Dorsolateral prefrontal cortex (tissue), 122 donors: ENCODE measurements at places on chromosomes 7 and 10.

DNA sequence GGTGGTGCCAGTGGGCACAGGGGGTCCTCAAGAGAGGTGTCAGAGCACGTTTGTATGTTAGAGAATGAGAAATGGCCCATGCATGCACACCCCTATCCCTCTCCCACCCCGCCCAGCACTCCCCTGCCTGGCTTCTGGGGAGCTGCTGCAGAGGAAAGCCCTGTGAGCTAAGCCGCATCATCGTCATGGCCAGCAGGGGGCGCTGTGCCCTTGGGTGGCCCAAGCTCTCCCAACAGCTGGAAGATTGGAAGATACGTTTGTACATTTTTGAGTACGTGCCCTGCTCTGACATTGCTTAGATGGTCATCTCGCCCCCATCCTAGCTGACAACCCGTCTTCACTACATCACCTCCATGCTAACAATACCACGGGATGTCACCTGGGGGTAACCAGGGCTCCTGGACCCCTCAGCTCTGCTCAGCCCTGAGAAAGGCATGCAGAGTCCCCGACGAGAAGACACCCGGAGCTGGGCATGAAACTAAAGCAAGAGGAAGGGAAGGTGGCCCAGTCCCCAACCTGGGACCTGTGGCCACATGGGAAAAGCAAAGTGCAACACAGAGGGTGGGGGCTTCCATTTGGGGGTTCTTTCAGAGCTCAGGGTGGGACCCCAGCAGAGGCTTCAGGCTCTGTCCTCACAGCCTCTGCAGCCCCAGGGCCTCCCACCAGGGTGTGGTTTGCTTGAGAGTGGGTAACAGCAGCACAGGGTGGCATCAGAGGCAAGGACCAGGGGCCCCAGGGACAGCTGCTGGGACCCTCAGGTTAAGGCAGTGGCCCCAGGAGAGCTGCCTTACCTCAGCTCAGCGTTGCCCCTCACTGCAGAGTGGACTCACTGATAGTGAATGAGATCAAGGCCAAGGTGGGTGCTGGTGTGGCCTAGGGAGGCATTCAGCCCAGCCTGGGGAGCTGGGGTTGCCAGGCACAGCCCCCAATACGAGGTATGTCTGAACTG is 136.6 kb downstream of the PTPN20 start:
- DNase-seq: peak; percentile 75

DNA sequence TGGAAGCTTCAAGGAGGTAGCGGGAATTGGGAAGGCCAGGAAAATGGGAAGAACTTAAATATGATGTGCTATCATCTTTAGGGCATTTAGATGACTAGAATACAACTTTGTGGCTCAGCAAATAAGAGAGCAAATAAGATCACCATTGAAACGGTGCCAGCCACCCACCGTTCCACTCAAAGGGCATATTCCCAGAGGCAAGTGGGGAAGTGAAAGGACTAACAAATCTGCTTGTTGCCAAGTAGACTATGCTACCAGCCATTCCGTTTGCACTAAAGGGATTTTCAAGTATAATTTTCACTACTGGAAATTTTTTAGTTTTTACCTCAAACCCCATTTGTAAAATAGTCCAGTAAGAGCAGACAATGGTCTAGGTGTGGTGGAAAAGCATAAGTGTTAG is 4.0 kb upstream of the PPP1R3C start:
- DNase-seq: no peak

- no peak for DNase-seq
These were observed 30.1 kb upstream of the TNPO3 start for GRCh38 chr7:129084801-129085551.

DNA sequence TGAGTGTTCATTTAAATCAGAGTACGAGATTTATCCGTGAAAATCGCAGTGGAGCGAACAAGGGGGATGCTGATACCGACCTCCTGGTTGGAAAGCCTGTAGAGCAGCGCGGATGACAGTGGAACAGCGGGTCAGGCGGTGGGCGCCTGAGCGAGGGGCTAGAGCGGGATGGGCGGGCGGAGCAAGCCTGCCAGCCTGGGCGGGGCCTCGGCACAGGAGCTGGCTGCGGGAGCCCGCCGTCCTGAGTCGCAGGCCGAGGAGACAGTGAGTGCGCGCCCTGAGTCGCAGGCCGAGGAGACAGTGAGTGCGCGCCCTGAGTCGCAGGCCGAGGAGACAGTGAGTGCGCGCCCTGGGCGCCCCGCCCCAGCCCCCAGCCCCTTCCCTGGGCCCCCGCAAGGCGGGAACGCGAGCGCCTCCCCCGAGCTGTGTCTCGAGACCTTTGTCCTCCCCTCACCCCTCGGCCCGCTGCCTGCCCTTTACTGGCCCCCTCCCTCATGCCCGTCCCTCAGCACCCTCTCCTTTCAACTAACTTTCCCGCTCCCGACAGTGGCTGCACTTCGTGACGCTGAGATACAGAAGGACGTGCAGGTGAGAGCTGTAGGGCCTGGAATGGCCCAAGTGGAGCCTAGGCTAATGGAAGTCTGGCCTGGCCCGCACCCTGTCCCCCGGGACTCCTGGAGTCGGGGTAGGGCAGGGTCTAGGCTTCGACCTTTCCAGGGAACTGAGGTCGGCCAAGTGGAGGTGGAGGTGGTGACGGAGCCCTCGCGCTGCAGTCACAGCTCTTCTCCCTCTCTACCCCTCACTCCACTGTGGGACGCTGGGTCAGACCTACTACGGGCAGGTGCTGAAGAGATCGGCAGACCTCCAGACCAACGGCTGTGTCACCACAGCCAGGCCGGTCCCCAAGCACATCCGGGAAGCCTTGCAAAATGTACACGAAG is at the start of gene AS3MT:
Gene AS3MT, plus strand, starts transcription at position 213 of the 941 bp plus-strand sequence. Its CDS starts 123 bp downstream, at position 336.
- peak; percentile 59 for DNase-seq

DNA sequence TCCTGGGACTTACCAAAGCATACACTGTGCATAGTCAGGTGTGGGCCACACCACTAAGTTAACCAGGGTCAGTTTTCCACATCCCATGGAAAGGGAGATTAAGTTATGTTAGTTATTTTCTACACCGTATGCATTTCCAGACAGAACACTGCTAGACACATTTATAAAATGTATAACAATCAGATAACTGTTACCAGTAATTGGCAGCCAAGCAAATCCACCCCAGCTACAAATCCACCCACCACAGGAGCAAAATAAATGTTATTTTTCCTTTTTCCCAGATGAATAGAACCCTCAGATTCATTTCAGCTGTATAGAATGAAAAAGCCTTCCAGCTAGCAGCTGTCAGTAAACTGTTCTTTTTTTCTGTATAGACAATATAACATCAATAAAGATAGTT is 256.9 kb upstream of the FZD1 start:
- DNase-seq: no peak

DNA sequence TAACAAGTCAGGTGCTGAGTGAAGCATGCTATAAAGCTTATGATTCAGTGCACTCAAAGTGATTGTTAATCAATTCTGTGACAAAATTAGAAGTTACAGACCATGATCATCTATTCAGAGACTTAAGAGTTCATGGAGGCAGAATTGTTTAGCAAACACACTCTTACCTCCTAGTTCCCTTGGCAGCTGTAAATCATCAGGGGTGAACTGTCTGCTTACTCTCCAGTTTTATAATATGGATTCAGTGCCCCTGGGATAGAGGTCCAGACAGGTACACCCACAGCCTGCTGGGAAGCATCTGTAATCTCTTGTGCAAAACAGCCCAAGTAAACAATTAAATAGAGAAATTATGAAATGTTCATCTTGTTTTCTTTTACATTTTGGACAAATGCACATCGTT is 835.0 kb upstream of the COBL start:
- DNase-seq: no peak

- no peak for DNase-seq
These were observed 72.9 kb upstream of the ARMC3 start for GRCh38 chr10:22854935-22855421.

GRCh38 chr10:111207500-111207899 is 130.7 kb downstream of the ADRA2A start:
- DNase-seq: no peak

DNA sequence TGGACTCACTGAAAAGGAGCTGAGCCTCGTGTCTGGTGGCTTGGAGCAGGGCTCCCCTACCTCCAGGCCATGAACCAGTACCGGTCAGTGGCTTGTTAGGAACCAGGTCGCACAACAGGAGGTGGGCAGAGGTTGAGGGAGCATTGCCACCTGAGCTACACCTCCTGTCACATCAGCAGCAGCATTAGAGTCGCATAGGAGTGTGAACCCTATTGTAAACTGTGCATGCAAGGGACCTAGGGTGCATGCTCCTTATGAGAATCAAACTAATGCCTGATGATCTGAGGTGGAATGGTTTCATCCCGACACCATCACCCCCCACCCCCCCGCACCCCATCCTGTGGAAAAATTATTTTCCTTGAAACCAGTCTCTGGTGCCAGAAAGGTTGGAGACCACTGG is 50.4 kb downstream of the TSPAN15 start:
- DNase-seq: no peak

DNA sequence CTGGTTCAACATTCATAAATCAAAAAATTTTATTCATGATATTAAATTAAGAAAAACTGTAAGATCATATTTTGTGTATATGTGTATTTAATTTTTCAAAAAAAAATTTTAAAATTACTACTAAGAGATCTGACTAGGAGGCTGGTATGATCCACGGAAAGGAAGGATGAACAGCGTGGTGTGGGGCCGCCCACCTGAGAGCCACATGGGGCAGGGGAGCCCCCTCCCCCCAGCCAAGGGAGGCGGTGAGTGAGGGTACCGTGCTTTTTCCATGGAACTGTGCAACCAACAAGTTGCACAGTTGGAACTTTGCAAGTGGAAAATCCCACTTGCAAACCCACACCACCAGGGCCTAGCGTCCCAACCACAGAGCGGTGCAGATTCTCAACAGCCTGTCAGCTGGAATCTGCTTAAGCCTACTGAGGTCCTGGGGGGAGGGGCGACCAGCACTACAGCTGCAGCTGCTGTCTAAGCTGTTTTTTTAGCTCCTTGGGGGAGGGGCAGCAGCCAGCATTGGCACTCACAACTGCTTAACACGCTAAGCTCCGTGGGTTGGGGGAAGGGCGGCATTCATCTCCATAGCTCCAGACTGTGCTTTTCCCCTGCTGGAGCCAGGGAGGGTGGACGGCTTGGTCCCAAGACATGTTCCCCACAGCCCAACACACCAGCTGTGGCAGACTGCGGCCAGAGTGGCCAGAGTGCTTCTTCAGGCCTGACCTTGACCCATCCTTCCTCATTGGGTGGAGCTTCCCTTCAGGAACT is 94.2 kb upstream of the IGFBP3 start:
- no peak for DNase-seq

GRCh38 chr10:15745751-15746150 is 26.0 kb upstream of the ITGA8 start:
- DNase-seq: no peak

GRCh38 chr10:2043379-2043778 is 306.1 kb upstream of the ADARB2 start:
- DNase-seq: no peak

DNA sequence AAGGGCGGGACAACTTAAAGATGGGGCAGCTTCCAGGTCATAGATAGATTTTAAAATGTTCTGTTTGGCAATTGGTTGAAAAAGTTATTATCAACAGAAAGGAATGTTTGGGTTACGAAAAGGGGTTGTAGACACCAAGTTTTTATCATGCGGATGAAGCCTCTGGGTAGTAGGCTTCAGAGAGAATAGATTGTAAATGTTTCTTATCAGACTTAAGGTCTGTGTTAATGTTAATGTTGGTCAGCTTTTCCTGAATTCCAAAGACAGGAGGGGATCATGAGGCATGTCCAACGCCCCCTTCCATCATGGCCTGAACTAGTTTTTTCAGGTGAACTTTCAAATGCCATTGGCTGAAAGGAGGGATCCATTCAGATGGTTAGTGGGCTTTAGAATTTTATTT is 84.2 kb upstream of the KIF5B start:
- no peak for DNase-seq

GRCh38 chr7:94003446-94004023 is 620 bp downstream of the BET1 start:
- no peak for DNase-seq

DNA sequence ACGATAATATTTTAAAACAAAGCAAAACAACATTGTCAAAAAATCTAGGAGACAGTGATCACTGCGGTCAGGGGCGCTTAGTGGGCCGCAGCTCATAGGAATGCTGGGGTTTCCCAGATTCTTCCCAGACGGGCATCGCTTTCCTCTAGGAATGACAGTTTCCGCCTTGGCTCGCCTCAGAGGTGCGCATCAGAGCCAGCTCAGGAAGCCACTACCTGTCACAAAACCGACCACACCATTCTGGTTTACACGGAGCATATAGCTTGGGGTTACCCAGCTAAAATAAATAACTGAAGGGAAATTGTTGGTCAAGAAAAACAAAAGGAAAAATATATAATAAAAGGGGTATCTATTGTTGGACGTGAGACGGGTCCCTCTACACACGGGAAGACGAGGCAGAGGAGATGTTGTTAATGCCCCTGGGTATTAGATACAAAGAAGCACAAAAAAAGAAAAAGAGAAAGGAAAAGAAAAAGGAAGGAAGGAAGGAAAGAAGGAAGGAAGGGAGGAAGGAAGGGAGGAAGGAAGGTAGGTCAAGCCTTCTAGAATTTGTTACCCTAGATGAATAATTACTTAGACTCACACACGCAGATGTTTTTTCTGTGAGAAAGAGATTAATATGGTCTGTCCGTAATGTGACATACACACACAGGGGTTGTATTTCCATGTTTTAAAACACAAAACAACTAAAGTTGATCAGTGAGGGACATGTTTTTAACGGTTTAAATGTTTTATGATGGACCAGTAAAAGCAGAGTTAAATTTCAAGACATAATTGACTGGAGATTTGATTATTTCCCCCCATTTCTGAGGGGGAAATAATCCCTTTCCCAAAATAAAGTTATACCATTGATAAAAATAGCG is 292.4 kb upstream of the NFE2L3 start:
- no peak for DNase-seq

DNA sequence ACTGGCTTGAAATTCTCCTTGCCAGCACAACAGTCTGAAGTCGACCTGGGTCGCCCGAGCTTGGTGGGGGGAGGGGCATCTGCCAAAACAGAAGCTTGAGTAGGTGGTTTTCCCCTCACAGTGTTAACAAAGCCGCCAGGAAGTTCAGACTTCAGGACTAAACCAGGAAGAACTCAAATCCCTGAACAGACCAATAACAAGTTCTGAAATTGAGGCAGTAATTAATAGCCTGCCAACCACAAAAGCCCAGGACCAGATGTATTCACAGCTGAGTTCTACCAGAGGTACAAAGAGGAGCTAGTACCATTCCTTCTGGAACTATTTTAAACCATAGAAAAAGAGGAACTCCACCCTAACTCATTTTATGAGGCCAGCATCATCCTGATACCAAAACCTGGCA is 45.3 kb downstream of the LRRC72 start:
- DNase-seq: no peak

DNA sequence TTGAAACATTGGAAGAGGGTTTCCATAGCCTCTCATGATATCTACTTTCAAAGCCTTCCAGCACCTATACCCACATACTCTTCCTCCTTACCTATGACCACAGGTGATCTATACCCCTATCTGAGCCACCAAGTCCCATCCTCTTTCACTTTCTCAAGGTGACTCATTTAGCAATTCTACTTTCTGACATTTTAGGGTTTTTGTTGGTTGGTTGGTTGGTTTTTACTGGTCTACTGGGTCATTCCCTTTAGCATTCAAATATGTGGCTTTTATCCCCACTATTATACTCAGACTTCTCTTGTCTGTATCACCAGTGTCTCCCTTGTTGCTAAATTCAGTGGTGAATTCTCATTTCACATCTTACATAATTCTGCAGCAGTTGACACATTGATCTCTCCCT is 130.4 kb upstream of the STEAP4 start:
- no peak for DNase-seq

GRCh38 chr10:130022511-130023299 is 58.6 kb upstream of the EBF3 start:
- DNase-seq: no peak

- DNase-seq: no peak
These were observed 11.2 kb downstream of the GPR146 start for GRCh38 chr7:1055491-1055955.
